ENCODE measurements at places on chromosomes 4 and X. TPM values are rescaled to one million over a fixed set of nuclear protein-coding genes. Genes with fewer than 3 reads are reported as not detected.

- DNase-seq: peak; percentile 31
Observed at GRCh38 chrX:9598344-9598743, 133.5 kb downstream of the TBL1X start.

- DNase-seq: no peak
Observed at GRCh38 chrX:44580466-44580865, 37.8 kb upstream of the FUNDC1 start.

Gene OTUD6A
- not detected for total RNA-seq

Gene DTHD1
- total RNA-seq: not detected

DNA sequence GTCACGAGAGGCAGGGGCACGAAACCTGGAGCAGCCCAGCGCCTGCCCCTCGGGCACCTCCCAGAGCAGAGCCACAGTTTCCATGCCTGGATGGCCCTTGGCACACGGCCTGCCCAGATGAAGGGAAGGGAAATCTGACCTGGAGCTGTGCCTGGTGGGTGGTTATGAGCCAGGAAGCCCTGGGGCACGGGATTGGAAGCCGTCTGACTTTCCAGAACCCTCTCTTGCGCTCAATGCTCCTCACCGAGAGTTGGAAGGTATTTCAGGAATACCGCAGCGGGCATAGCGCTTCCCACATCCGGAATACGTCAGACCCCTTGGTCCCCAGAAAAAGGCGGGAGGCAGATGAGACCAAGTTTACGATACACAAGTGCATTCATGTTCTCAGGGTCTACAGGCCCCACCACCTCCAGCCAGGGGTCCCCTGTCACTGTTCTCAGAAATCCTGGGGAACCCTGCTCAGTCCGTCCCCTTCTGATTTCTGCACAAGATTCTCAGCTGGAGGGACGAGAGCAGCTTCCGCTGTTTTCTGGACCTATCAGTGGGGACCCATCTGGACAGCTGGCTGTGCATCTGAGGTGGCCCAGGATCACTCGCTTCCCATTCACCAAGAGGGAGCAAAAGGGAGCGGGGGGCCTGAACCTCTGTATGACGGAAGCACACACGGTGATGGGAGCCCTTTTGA, 172.9 kb downstream of the AFAP1 start:
- DNase-seq: no peak

DNA sequence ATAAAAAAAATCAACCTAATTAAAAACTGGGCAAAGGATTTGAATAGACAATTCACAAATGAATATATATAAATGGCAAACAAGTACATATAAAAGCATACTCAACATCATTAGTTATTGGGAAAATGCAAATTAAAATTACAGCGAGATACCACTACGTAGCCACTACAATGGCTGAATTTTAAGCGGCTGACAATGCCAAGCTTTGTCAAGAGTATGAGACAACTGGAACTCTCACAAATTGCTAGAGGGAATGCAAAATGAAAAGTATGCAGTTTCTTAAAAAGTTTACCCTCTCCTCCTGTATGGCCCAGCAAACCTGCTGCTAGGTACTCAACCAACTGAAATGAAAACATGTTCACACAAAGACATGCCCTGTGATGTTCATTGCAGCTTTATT, 34.8 kb downstream of the ZFP42 start:
- no peak for DNase-seq

DNA sequence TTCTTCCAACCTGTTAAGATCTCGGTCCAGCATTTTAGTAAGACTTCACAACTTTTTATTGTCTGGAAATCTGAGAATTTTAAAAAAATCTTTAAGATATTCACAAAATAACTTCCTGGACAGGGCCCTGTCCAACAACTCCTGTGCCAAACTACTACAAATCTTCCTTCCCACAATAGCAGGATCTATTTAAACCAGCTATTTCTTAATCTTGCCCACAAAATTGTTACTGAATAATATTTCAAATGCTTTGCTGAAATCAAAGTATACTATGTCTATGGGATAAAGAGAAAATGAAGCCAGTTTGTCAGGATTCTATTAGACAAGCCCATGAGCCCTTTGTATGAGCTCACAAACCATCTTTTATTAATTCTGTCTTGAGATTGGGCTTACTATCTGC, 104.1 kb upstream of the DDIT4L start:
- no peak for DNase-seq

DNA sequence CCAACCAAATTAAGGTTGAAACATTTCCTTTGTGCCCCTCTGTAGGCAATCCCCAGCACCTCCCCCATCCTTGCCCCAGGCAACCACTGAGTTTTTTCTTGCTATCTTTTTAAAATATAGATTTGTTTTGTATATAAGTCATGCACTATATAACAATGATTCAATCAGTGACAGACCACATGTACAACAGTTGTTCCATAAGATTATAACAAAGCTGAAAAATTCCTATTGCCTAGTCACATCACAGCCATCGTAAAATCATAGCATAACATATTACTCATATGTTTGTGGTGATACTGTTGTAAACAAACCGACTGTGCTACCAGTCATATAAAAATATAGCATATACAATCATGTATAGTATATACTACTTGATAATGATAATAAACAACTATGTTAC, 211.9 kb upstream of the NRK start:
- DNase-seq: no peak

DNA sequence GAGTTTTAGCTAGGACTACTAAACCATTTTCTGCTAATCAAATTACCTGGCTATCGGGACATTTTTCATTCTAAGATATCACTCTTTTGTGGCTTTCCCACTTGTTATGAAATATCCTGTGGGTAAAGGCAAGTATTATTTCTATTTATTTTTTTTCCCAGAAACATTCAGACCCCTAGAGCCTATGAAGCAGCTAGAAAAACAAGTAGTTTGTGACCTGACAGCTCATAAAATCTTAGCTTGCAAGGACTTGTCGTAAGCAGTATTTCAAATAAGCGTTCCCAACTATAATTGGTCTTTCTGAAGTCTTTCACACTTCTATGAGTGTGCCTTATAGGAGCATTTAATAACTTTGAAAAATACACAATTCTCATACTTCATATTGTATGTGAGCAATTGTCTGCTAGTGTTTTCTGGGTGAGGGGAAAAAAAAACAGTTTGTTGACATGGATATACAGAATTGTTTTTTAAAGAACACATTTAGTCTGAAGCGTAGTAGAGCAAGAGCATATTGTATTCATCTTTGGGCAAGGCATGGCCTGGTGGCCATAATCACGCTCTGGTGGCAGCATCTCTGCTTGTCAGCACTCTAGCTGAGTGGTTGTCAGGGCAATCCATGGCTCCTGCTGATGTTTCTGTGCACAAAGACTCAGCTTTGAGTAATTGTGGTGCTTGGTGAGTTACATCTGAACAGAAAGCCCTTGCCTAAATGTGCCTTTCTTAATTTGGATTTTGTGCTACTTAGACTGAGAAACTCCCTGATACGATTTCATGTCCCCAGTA, 2.6 kb downstream of the MCUB start:
- DNase-seq: no peak

Gene DOCK11
- 6.5 TPM for total RNA-seq

DNA sequence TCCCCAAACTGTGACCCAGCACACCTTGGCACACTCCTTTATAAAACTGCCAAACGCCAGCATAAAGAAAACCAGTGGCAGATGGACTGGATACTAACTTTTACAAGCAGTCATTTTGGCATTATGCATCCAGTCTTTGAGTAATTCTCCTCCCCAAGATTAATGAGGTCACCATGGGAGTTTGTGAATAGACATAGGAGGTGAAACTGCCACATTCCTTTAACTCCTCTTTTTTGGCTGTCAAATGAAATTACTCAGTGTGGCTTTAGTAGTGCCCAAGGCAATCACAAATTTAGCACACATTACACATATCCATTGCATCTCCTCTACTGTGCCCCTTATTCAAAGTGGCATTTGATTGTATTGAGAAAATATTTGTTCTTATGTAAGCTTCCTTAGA, 315.3 kb upstream of the FGF13 start:
- DNase-seq: no peak

Gene GYPE
- 0.19 TPM for total RNA-seq

Gene SMIM10L2A
- total RNA-seq: 1.8 TPM

GRCh38 chr4:82044141-82044993, 329.4 kb downstream of the HNRNPD start:
- DNase-seq: peak; percentile 19

Gene SPARCL1
- 80.8 TPM for total RNA-seq

Gene TCEANC
- 6.9 TPM for total RNA-seq

GRCh38 chr4:4277531-4277930, 12.4 kb downstream of the LYAR start:
- no peak for DNase-seq

Gene FNIP2
- total RNA-seq: 47.5 TPM

- peak; percentile 13 for DNase-seq
Observed at GRCh38 chrX:104112326-104112951, at the start of gene ZCCHC18. Gene ZCCHC18 (plus strand): TSS chrX:104112523. CDS start chrX:104114112, 1,589 bp downstream.

DNA sequence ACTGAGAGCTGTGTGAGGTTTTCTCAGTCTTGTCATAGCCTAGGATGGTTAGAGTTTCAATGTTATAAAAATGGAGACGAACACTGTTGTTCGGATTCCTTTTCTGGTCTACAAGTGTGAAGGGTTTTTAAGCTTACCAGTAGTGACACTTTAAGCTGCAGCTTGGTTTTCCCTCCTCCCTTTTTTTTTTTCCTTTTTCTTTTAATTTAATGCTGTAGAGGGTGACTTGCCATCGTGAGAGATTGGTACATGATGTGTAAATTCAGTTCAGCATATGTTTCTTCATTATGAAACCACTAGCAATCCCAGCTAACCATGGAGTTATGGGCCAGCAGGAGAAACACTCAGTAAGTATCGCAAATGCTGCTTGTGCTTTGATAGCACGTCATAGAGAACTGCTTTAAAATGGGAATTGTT, 165.0 kb downstream of the RAPGEF2 start:
- DNase-seq: no peak

DNA sequence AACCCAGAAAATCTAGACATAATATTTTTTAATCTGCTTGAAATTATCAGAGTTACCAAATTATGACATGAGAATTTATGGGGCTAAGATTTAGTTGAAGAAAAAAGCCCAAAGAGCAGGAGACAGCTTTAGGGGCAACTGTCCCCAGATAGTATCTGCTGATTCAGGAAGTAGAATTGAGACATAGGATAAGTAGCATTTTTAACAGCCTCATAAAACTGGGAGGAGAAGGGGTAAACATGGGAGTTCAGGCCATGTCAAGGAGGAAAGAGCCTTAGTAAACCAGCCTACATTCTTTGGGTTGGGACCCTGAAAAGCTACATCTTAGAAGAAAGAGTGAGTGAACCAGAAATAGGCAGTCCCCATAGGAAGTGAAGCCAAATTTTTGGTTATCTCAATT, 9.7 kb upstream of the RAB28 start:
- no peak for DNase-seq

GRCh38 chr4:55609393-55609866, 17.4 kb upstream of the PDCL2 start:
- DNase-seq: peak; percentile 39

Gene CXCL3
- total RNA-seq: 0.25 TPM

DNA sequence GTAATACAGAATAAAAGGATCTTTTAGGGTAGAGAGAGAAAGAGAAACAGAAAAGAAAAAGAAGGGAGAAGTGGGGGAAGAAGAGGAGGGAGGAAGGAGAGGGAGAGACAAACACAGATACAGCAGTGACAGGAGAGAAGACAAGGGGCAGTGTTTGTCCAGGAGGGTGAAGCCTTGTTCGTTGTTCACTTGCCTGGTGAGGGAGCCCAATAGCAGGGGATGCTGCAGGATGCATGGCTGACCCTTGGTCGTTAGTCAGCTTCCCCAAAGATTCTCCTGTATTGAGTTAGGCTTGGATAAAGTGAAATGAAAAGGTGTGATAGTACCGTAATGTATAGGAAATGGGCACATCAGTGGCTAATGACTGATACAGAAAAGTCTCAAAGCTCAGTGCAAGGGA, 403.7 kb downstream of the IL15 start:
- no peak for DNase-seq

- DNase-seq: no peak
Observed at GRCh38 chr4:7460566-7460965, 25.8 kb upstream of the PSAPL1 start.

Gene MAGEA1
- not detected for total RNA-seq

- no peak for DNase-seq
Observed at GRCh38 chr4:166735553-166735952, 498.7 kb downstream of the SPOCK3 start.

Gene NAP1L3
- total RNA-seq: 1.9 TPM

Gene MAGEA6
- total RNA-seq: not detected

GRCh38 chr4:56055027-56055977, 106.6 kb downstream of the CEP135 start:
- no peak for DNase-seq

Gene GAGE1
- total RNA-seq: not detected

DNA sequence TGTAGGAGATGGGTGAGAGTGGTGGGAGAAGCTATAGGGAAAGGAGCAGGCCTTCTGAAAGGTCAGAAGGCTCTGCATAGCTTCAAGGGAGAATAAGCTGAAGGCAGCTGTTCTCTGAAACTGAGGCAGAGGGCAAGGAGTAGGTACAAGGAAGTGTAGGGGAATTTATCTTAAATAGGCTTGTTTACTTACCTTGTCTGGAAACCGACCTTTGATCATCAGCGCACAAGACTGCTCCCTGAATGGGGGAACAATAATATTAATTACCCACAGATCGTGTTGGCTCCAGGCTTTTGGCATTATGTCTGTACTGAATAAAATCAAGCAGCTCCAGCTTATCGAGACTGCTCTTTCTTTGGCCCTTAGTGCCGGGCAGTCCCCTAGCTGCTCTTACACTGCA, 175.5 kb upstream of the MAGEB16 start:
- DNase-seq: no peak

DNA sequence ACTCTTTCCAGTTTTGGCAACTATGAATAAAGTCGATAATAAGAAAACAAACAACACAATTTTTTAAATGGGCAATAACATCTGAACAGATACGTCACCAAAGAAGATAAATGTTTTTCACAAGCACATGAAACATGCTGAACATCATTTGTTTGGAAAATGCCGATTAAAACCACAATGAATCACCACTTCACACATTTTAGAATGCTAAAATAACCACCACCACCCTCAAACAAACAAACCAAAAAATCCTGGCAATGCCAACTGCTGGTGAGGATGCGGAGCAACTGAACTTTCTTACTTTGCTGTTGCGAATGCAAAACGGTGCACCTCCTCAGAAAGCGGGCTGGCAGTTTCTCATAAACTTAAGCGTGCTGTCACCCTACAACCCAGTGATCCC, 115.9 kb downstream of the NSUN7 start:
- DNase-seq: no peak

Gene TGIF2LX
- total RNA-seq: not detected

DNA sequence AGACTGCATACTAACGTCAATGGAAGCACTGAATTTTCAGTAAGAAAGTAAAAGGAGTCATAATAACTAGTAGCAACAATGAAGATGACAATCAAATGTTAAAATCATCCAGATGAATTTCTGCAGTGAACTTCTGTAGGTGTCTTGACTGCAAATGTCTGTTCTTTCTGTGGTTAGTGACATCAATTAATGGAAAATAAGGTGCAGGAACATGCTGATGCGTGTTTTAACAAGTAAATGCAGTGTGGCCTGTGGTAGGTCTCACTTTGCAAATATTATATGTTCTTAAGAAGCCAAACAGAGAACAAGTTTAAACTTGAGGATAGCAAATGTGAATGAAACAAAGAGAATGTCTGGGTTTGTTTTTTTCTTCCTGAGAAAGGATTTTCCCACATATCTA, 2.6 kb upstream of the DTHD1 start:
- DNase-seq: no peak
